A549 treated with AZD2906 at 1 μM for 4 hours (cell line): ENCODE measurements at places on chromosomes 5 and 9. TPM values are rescaled to one million over a fixed set of nuclear protein-coding genes. Genes with fewer than 3 reads are reported as not detected.

Gene ROR2
- 1.1 to 1.9 TPM (median 1.5 TPM) in 5 replicates for total RNA-seq

Gene C8G
- total RNA-seq, result 0.87 to 1.4 TPM (median 1.3 TPM) in 5 replicates

Gene FAM153A
- not detected in 5 replicates for total RNA-seq

Gene S100Z
- total RNA-seq, result not detected in 5 replicates

Gene TAF11L10
- total RNA-seq, result not detected in 5 replicates

Gene PDZD2
- 0.39 to 0.57 TPM (median 0.42 TPM) in 5 replicates for total RNA-seq

Gene LTC4S
- 0.28 TPM in 2 of 5 replicates, not detected in the others for total RNA-seq

Gene CNTNAP3
- total RNA-seq, result 8.0 to 10.7 TPM (median 8.8 TPM) in 5 replicates

Gene HRH2
- total RNA-seq, result 0.34 to 0.55 TPM (median 0.50 TPM) in 5 replicates
